GM06990 (cell line): ENCODE measurements at places on chromosomes 7 and 10.
A peak's percentile ranks its signal among the peaks of the same experiment; 100 is the strongest.

GRCh38 chr7:42208572-42208971 is 28.4 kb downstream of the GLI3 start:
- DNase-seq: no peak

DNA sequence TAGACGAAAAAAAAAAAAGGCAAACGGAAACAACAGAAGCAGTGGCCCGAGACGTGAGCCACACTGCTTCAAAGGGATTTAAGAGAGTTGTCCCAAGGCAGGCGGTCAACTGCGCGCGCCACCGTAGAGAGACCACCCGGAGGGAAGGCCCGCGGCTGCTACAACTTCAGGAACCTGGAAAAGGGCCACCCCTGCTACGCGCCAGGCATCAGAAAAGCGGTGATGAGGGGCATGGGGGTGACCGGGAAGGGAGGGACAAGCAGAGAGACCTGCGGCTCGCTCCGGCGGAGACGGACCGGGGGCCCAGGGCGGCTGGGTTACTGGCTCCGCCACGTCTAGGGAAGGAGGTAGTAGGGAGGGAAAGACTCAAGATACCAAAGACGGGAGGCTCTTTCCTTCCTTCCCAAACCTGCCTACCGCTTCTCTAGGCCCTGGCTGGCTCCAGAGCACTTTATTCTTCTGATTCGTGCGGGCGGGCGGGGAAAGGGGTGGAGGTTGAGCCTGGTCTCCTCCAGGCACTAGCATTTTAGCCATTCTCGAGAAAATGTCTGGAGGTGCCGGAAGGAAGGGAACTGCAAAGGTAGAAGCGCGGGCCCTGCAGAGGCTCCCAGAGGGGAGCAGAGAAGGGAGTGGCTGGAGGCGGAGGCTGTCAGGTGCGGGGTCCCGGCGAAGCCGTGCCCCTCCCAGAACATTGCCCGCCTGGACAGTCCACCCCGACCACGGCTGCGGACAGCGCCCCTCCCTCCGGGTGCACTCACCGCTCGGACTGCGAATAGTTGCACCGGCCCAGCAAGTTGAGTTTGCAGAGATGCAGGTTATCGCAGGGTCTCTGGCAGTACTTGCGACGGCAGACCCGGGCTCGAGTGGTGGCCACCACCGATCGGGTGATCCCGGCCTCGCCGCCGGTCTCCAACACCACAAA is 993 bp downstream of the ZC3HAV1 start:
- DNase-seq: peak; percentile 60

GRCh38 chr7:115252461-115252860 is 330.6 kb downstream of the MDFIC start:
- DNase-seq: no peak

DNA sequence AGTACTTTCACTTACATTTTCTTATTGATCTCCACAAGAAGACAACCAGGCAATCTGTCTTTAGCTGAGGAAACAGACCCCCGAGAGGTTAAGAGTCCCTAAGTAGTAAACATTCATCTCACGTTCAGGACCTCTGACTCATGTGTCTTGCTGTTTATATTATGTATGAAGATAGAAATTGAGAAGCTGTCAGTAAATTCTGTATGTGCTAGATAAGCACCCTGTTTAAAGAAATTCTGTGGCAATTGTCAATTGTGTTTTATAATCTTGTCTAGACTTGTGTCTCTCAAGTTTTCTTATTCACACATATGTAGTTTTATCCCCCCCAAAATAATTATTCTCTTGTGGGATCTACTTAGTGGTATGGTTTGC is 14.5 kb downstream of the ADK start:
- DNase-seq: no peak

DNA sequence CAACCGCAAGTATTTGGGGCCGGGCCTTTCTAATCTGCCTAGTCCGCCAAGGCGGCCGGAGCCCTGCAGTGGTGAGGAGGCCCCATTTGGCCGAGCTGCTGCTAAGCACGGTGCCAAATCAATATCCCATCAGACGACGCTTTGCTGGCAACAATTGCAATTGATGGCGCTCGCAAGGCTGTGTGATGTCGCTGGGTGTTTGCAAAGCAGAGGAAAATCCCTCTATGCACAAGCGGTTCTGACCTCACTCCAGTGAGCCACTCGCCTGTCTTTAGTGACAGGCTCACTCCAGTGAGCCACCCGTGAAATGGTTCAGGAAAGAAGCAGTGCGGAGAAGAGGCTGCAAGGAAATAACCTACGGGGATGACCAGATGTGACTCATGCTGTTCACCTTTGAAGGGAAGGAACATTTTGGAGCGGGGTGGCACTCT is 18.3 kb upstream of the PDE1C start:
- DNase-seq: no peak

DNA sequence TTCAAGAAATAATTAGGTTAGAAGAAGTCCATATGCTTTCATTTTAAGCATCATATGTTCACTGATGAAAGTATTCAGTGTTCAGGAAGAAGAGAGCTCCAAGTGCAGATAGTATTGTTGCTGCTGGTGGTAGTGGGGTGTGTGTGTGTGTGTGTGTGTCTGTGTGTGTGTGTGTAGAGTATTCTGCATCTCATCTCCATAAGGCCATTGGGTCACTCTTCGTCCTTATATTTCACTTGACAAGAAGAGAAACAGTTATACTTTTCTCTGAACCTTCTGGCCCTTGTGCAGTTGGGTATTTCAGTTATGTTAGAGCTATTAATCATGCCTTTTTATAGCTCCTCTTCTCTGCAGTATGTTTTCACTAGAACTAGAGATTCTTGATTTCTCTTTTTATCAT is 26.2 kb downstream of the ADAM22 start:
- no peak for DNase-seq

GRCh38 chr10:6297951-6298381 is 95.2 kb downstream of the PFKFB3 start:
- DNase-seq: no peak

- DNase-seq: peak; percentile 55
Observed at GRCh38 chr10:11017570-11018431, at the start of gene CELF2. TSS of gene CELF2 (plus strand) at chr10:11017872. CDS start at chr10:11018090, 218 bp downstream.

- DNase-seq: no peak
Observed at GRCh38 chr10:17035446-17035845, 94.2 kb downstream of the CUBN start.

GRCh38 chr7:151088856-151089699 is 2.8 kb downstream of the AGAP3 start:
- DNase-seq: no peak

- DNase-seq: no peak
Observed at GRCh38 chr10:52212062-52212461, 102.0 kb upstream of the DKK1 start.

- DNase-seq: no peak
Observed at GRCh38 chr7:142496545-142496991, 238.7 kb upstream of the PRSS58 start.

DNA sequence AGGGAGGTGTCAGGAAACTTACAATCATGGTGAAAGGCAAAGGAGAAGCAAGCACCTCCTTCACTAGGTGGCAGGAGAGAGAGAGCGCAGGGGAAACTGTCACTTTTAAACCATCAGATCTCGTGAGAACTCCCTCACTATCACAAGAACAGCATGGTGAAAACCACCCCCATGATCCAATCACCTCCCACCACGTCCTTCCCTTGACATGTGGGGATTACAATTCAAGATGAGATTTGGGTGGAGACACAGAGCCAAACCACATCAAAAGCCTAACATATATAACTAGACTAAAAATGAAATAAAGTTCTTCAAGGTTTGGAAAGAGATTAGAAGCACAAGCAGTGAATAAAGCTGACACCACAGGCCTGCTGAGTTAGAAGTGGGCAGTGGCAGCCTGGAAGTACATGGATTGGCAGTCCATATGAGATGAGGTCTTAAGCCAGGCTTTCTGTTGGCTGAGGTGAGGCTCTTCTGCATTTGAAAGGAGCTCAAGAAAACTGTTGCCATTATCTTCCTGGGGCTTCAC is 96.4 kb upstream of the MDFIC start:
- no peak for DNase-seq

DNA sequence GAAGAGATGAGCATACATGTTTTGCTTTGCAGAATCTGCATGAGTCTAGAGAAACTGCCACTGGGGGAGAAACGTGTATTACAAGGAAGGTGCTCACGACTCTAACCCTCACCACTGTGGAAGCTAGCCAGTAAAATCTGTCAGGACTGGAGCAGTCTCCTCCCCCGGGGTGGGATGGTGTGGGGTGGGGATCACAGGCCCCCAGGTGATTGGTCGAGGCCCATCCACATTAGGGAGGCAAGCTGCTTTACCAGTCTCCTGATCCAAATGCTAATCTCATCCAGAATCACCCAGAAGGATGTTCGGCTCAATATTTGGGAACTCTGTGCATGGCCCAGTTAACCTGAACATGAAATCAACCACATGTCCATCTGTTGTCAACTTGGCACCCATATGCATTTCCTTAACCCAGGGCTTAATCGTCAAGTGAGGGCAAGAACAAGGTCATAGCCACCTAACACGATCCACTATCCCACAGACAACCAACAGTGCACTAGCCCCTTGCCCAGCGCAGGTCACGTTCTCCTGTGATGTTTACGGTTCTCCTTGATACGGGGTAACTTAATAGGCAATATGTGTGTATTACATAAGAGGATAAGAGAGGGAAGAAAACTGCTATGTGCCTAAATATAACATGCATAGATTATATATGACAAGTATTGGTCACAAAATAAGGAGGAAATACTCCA is 40.8 kb downstream of the DNAJB6 start:
- no peak for DNase-seq

DNA sequence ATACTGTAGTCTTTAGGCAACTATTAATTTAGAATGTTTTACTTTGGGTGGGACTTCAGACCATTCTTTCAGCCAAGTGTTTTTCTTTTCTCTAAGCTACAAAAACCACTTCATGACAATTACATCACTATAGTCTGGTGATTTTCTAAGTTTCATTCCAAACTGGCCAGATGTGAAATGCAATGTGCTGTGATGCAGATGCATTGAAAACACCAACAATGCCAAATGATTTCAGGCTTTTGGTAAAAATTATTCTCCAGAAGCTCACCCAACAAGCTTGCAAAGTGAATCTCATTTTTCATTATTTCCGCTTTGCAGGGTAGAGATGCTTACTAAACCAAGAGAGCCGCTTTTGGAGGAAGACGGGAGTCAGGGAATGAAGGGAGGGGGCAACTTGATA is 118.4 kb upstream of the ANK3 start:
- no peak for DNase-seq

DNA sequence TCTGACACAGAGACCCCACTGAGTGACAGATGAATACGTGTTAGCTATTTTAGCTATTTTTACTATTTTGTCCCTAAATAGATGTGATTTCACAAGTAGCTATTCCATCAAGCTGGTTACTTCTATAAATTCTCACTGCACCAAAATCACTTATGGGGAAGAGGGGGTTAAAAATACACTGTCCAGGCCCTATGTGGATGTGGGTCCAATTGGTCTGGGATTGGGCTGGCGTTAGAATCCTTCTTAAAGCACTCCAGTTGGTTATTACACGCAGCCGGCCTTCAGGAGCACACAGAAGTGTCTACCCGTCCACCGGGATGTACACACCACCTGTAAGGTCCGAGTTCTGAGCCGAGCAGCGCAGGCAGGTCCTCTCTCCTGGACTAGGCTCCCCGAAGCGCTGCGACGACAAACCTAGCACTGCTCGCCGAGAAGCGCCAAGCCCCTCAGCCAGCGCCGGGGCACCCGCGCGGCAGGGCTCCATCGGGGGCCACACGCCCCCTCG is 222.3 kb upstream of the MKLN1 start:
- DNase-seq: no peak

GRCh38 chr10:55852900-55853299 is 508.2 kb downstream of the ZWINT start:
- DNase-seq: no peak

DNA sequence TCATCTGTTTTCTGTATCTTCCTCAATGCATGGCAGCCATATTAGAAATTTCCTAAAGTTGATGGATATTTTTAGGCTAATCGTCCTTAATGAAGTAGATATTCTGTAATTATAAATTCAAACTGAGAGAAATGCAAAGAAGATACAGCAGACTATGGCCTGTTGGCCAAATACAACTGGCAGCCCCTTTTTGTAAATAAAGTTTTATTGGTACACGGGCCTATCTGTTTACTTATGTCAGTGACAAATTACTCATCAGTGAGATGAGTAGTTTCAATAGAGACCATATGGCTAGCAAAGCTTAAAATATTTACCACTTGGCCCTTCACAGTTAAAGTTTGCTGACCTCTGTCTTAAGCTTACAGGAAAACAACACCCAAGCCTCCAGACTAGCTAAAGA is 112.3 kb downstream of the HTR7 start:
- no peak for DNase-seq

- no peak for DNase-seq
Observed at GRCh38 chr10:114859222-114859621, 37.6 kb downstream of the FHIP2A start.

GRCh38 chr10:2262333-2262732 is 525.0 kb upstream of the ADARB2 start:
- no peak for DNase-seq

- no peak for DNase-seq
Observed at GRCh38 chr7:127943541-127944521, 87.4 kb downstream of the LRRC4 start.

- DNase-seq: no peak
Observed at GRCh38 chr10:12934777-12935176, 66.7 kb downstream of the CCDC3 start.

- no peak for DNase-seq
Observed at GRCh38 chr7:21469894-21470293, 42.0 kb downstream of the SP4 start.

DNA sequence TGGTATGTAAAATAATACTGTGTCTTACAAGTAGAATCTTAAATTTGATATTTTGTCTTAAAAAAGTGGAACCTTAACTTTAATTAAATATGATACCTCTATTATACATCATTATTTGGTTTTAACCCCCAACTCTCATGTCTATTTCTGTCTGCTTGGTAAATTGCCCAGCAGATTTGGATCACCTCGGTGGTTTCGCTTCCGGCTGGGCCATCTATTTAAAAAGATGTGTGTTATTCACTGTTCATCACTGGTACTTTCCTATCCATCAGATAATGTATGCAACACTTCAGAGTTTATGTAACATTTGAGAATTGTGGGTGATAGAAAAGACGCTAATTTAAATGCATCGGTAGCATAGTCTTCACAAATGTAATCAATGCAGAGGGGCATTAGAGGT is 119.7 kb downstream of the SND1 start:
- DNase-seq: no peak

- DNase-seq: no peak
Observed at GRCh38 chr7:33562996-33563395, 342.3 kb upstream of the BMPER start.
